ENCODE measurements at places on chromosomes 7 and 10.

GRCh38 chr7:105662998-105663397 is 81.7 kb upstream of the EFCAB10 start:
- no peak for DNase-seq

GRCh38 chr10:29688230-29688661 is 53.5 kb upstream of the SVIL start:
- DNase-seq = no peak

DNA sequence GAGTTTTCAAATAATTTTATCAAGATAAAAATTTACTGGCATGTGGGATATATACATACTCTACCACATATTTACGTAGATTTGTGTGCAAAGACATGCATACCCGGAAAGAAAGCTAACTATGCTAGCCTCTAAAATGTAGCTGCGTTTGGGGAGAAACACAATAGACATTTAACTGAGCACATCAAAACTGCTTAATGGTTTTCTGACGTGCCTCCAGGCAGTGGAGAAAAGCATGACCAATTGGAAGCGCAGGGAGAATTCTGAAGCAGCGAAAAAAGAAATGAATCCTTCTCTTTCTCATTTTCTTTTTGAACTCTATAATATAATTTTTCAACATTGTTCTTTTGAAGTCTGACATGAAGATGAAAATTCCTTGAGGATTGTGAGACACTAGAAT is 60.3 kb upstream of the LYZL1 start:
- no peak for DNase-seq

GRCh38 chr10:43078986-43079273 is 2.1 kb downstream of the RET start:
- no peak for DNase-seq

GRCh38 chr7:10824154-10824553 is 149.5 kb upstream of the PHF14 start:
- no peak for DNase-seq

- no peak for DNase-seq
Measured at GRCh38 chr10:105952153-105952552, 1212.4 kb downstream of the SORCS1 start.

DNA sequence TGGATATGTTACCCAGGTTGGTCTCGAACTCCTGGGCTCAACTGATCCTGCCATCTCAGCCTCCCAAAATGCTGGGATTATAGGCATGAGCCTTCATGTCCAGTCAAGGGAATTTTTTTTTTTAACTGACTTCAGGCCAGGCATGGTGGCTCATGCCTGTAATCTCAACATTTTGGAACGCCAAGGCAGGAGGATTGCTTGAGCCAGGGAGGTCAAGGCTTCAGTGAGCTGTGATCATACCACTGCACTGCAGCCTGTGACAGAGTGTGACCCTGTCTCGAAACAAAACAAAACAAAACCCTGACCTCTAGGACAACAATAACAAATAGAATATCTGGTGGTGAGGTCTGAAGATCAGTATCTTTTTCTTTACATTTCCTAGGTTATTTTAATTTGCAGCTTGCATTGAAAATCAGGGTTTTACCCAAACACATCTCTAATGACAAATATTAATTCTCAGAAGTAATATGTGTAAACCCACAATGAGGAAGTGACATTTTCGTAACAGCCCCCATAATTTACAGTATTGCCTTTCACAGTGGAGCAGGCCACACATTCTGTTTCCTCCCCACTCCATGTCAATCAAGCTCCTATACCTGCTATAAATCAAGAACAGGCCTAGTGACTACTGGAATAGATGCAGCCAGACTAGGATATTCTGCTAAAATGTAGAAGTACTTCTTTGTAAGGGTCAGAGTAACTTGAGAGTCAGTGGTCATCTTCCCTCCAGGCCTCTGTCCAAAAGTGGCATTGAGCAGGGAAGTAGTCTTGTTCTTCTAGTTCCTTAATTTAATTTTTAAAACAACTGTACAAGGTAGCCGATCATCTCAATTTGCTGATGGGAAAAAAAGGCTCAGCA is 43.3 kb upstream of the ECHDC3 start:
- DNase-seq = no peak

- no peak for DNase-seq
Measured at GRCh38 chr7:40815512-40815911, 680.7 kb downstream of the SUGCT start.

- DNase-seq = no peak
Measured at GRCh38 chr7:115066050-115066449, 144.2 kb downstream of the MDFIC start.

DNA sequence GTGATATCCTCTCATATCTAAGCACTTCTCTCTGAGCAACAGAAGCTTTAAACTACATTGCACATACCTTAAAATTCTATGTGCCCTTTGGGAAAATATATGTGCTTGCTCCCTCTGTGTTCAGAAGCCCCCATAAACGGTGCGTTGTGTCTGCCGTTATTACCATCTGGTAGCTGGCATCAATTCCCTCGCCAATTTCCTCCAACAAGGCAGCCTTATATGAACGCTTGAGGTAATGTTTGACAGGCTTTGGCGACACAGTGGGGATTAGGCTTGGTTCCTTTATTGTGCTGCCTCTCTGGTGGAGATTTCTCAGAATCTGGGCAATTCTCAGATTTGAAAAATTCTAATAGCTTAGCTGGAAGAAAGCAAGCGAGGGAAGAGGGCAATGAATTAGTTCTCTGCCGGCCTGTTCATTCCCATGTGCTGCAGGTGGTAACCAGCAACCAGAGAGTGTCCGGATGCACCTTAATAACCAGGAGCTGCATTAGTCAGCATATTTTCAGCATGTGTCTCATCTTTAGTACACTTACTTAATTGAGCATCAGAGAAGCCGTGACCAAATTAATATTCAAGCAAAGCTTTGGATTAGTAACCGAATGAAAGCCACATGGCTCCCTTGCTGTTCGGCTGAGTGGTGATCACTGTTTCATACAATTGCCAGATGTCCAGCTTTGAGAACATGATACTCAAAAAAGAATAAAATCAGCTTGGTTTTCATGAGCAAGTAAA is 7.3 kb upstream of the PPP1R17 start:
- no peak for DNase-seq

DNA sequence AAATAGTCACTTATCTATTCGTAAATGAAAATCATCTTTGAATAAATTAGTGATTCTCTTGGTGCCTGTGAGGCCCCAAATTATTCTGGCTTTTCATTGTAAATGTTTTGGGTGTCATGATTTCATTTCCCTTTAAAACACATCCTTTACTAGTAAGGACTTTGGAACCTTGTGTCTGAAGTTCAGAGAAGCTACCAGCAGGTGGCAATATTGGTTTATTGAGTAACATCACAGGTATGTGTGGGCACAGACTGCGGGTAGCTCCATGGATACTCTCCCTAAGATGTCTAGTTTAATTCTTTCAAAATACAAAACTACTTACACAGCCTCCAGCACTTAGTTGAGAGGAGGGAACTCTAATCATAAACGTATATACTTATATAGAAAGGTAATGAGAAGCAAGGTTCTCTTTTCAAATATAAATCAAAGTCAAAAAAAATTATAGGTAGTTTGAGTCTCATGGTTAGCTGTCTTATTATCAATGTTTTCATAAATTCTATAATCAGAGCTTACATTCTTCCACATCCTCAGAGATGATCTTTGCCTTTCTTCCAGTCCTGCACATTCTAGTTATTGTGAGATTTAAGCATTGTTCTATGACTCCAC is 449.6 kb downstream of the GRM8 start:
- DNase-seq = peak; percentile 76

DNA sequence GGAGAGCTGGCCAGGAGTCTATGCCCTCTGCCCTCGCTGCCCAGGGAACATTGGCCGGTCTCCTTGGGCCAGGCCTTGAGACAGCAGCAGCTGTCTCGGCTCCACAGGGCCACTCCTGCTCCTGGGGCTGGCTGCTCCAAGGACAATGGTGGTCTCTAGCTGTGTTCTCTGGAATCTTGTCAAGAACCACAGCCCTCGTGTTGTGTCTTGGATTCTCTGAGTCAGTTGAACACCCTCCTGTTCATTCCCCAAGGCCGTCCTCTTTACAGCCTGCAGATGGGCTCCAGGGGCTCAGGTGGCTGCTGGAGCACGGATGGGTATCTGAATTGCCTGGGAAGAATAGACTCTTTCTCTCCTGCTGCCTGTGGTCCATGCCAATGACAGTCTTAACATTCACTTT is 511.1 kb downstream of the GLRX3 start:
- no peak for DNase-seq

- no peak for DNase-seq
Measured at GRCh38 chr7:74672343-74672915, 14.9 kb downstream of the GTF2I start.

- DNase-seq = no peak
Measured at GRCh38 chr7:39539816-39540215, 26.4 kb upstream of the YAE1 start.

GRCh38 chr10:85926136-85926535 is 440.5 kb downstream of the GRID1 start:
- no peak for DNase-seq

DNA sequence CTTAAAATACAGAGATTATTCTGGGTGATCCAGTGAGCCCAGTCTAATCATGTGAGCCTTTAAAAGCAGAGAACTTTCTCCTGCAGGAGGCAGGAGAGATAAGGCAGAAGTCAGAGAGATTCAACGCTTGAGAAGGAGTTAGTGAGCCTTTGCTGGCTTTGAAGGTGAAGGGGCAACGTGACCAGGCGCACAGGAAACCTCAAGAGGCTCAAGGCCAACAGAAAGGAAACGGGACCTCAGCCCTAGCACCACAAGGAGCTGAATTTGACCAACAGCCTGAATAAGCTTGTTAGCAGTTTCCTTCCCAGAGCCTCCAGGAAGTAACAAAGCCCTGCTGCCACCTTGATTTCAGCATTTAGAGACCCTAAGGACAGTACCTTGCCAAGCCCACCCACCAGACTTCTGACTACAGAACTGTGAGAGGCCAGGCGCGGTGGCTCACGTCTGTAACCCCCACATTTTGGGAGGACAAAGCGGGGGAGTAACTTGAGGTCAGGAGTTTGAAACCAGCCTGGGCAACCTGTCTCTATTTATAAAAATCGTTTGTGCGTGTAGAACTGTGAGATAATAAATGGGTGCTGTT is 87.3 kb upstream of the KAT6B start:
- no peak for DNase-seq

GRCh38 chr10:3852147-3852904 is 67.3 kb upstream of the KLF6 start:
- no peak for DNase-seq

GRCh38 chr7:3922175-3922635 is 621.2 kb downstream of the SDK1 start:
- no peak for DNase-seq

DNA sequence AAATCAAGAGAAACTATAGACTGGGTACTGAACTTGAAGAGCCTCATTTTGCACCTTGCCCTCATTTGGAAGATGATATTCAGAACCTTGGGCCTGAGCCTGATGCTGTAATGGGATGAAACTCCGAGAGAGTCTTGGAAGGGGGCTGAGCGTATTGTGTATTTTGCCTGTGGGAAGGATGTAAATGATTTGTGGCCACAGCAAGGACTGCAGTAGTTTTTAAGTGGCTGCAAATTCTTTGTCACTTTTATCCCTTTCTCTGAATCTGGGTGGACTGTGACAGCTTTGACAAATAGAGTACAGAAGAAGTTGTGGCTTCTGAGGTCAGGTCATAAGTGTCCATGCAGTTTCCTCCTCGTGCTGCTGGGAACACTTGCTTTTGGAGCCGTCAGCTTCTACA is 221.2 kb downstream of the ADRA2A start:
- no peak for DNase-seq

DNA sequence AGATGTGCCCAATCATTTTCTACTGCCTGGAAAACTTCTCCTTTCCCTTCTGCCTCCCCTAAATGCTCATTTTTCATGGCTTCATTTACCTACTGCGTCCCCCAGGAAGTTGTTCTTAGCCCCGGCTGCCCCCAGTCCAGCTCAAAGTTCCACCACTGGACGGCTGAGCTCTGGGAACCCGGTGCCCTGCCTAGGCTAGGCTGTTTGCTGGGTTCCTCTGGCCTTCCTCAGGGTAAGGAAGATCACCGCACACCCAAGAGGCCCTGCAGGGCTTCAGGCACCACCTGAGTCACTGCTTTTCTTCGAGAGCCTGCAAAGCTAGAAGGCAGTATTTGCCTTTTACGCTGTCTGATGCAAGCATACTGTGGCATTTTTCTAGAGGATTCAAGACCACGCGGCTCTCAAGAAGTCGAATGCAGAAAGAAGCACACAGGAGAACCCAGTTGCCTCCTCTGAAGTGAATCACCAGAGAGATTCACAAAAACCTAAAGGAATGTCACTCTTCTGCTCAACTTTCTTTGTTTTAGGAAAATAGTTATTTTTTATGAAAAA is 46.7 kb upstream of the ZMIZ1 start:
- no peak for DNase-seq

DNA sequence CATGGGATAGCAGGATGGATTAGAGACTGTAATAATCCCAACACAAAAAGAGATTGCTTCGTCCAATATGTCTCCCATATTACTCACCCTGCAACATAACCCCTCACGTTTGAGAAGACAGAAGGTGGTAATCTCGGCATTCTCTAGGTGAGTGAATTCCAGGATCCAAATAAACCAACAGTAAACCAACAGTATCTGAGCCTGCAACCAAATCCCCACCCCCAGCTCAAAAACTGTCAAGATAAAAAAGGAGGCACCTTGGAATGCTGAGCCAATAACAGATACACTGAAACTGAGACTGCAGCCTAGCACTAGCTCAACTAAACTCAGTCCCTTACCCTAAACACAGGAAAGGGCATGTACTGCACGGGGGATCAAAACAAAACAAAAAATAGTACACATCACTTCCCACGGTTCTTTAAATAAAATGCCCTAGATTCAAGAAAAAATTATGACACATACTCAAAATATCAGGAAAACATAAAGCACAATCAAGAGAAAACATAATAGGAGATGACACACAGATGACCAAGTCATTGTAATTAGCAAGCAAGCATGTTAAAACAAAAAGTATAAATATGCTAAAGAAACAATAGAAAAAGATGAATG is 28.0 kb downstream of the IPMK start:
- no peak for DNase-seq

GRCh38 chr7:103962070-103962469 is 27.4 kb downstream of the RELN start:
- DNase-seq = no peak

GRCh38 chr10:82206831-82207230 is 331.8 kb downstream of the NRG3 start:
- DNase-seq = no peak

DNA sequence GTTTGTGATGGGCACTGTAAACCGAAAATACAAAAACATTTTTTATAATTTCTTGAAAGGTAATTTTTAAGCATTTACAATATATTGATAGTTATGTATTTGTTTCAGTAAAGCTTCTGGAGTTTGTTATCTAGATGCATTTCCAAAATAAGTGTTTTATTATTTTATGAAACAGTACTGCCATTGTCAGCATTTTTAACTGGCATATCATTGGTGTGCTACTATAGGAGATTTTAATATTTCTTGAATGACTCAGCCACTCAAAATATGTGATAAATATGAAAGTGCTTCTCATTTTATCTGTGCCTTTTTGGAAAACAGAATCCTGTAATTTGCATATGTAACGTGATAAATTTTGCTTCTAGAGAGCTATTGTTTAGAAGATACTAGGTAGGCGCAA is 97.9 kb downstream of the ANKIB1 start:
- DNase-seq = no peak
